ENCODE measurements at places on chromosomes 6 and 20. TPM values are rescaled to one million over a fixed set of nuclear protein-coding genes. Genes with fewer than 3 reads are reported as not detected.

Gene MOG
- not detected for total RNA-seq

Gene DEFB132
- not detected for total RNA-seq

DNA sequence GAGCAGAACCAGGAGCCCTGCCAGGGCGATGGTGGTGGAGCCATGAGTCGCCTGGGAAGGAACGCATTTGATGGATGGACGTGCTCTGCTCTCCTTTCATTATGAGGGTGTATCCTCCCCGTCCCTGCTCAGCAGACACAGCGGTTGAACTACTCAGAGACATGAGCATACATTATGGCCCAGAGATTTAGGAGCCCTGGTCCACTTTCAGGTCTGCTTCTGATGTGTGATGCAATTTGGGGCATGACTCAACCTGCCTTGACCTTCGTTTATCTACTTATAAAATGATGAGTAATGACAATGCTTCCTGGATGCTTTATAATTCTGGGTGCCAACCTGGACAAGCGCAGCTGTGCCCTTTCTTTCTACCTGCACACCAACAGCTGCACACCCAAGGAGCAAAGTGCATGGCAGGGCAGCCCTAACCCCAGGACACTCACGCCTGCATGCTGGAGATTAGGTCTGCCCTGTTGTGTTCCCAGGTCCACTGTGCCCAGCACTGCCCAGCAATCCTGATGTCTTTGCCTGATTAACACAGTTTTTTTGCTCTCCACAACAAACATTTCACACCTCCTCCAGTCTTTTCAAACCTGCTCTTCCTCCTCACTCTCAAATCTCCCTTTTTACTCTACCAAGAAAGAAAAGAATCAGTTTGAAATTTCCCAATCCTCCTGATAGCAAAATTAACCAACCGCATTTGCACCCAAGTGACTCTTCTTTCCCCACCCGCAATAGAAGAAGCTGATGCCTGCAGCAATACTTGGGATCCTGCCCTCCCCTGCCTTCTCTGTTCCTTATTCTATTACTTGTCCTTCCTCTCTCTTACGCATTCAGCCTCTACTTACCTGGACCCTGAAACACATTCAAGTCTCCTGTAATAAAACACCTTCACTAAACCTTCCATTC, 81.2 kb downstream of the EZR start:
- H3K27ac ChIP-seq, result no peak overlapping the region
- no peaks in the 10 kb centered on the region for H3K27me3 ChIP-seq
- DNase-seq, result no peak
- no peaks in the 10 kb centered on the region for H3K36me3 ChIP-seq

Gene LAMP5
- total RNA-seq, result 3.2 TPM

Gene CABLES2
- total RNA-seq, result 13.8 TPM

GRCh38 chr6:151497905-151498304, 4.1 kb downstream of the CCDC170 start:
- no peaks in the 10 kb centered on the region for H3K36me3 ChIP-seq
- no peak for DNase-seq
- H3K4me1 ChIP-seq, result no peaks in the 10 kb centered on the region
- H3K4me3 ChIP-seq, result no peak overlapping the region

Gene KIAA1755
- total RNA-seq, result 0.22 TPM

Gene PTCRA
- total RNA-seq, result not detected

Gene CCR6
- total RNA-seq, result not detected

DNA sequence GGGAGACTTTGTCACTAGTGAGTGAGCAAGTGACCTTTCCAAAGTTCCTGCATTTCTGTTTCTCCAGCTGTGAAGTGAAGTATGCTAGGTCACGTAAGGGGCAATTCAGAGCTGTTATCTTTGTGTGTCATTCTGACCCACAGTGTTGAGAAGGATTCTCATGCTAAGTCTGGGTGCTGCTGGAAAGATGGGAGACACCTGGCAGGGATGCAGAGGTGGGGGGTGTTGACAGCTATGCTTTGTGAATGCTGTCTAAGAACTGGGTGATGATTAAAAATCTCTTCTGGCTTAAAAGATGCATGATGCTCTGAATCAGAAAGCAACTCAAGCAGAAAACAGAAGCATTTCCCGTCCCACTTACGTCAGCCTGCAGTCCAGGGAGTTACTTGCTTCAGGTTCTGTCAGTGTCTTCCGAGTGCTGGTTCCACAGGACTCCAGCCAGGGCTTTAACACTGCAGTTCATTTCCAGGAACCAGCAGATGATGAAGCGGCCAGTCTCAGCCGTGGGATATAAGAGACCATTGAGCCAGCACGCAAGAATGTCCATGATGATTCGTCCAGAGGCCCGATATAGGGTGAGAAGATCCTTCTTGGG, 30.9 kb upstream of the ASXL1 start:
- no peak for DNase-seq
- no peaks in the 10 kb centered on the region for H3K36me3 ChIP-seq
- H3K4me1 ChIP-seq, result no peaks in the 10 kb centered on the region
- no peak overlapping the region for H3K4me3 ChIP-seq
- no peak overlapping the region for H3K27ac ChIP-seq

Gene BEND3
- total RNA-seq, result 11.2 TPM

GRCh38 chr6:149273318-149273717, 44.2 kb upstream of the TAB2 start:
- no peak for DNase-seq
- H3K4me1 ChIP-seq, result peaks cover 12% of the 10 kb centered on the region
- H3K27ac ChIP-seq, result no peak overlapping the region
- H3K4me3 ChIP-seq, result no peak overlapping the region
- H3K27me3 ChIP-seq, result no peaks in the 10 kb centered on the region
- no peaks in the 10 kb centered on the region for H3K36me3 ChIP-seq

DNA sequence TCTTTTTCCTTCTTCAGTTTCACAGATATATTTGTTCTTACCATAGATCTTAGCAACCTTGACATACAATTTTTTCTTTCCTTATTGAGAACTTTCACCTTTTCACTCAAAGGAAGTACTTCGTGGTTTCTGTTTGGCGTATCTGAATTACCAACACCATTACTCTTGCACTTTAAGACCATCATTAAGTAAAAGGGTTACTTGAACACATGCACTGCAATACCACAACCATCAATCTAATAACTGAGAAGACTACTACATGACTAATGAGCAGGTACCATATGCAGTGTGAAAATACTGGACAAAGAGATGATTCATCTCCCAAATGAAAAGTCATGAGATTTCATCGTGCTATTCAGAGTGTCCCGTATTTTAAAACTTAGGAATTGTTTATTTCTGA, 21.7 kb upstream of the SENP6 start:
- no peak for DNase-seq
- no peak overlapping the region for H3K4me3 ChIP-seq
- no peaks in the 10 kb centered on the region for H3K36me3 ChIP-seq
- H3K27me3 ChIP-seq, result no peaks in the 10 kb centered on the region

Gene LTB
- 0.15 TPM for total RNA-seq

GRCh38 chr6:135638108-135638507, 140.6 kb upstream of the AHI1 start:
- H3K27ac ChIP-seq, result no peak overlapping the region
- no peak for DNase-seq
- no peaks in the 10 kb centered on the region for H3K4me1 ChIP-seq
- H3K36me3 ChIP-seq, result no peaks in the 10 kb centered on the region
- H3K27me3 ChIP-seq, result no peaks in the 10 kb centered on the region
- H3K4me3 ChIP-seq, result no peak overlapping the region

DNA sequence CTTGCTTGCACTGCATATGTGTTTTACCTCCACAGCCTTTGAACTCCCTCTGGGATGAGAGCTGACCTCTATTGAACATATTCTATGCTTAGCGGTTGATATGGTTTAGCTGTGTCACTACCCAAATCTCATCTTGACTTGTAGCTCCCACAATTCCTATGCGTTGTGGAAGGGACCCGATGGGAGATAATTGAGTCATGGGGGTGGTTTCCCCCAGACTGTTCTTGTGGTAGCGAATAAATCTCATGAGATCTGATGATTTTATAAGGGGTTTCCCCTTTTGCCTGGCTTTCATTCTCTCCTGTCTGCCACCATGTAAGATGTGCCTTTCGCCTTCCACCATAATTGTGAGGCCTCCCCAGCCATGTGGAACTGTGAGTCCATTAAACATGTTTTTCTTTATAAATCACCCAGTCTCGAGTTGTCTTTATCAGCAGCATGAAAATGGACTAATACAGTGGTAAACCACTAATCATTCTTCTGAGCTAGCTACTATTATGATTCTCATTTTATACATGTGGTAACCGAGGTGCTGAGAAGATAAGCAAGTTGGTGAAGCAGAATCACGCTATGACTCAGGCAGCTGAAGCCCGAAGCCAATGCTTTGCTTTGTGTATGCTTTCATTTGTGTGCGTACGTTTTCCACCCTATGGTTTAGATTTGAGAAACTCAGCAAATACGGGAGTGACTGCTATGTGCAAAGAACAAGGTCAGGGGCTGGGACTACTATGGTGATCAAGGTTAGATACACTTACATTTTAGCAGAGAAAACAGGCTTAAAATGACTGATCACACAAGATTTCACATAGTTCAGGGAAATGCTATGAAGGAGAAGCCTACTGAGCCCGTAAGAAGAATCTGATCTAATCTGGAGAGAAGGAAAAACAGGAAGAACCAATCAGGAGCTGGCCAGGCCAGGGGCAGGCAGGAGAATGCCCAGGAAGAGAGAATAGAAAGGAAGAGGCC, 363.5 kb downstream of the ESR1 start:
- no peaks in the 10 kb centered on the region for H3K4me1 ChIP-seq
- H3K4me3 ChIP-seq, result no peak overlapping the region
- no peaks in the 10 kb centered on the region for H3K27me3 ChIP-seq
- no peak for DNase-seq

DNA sequence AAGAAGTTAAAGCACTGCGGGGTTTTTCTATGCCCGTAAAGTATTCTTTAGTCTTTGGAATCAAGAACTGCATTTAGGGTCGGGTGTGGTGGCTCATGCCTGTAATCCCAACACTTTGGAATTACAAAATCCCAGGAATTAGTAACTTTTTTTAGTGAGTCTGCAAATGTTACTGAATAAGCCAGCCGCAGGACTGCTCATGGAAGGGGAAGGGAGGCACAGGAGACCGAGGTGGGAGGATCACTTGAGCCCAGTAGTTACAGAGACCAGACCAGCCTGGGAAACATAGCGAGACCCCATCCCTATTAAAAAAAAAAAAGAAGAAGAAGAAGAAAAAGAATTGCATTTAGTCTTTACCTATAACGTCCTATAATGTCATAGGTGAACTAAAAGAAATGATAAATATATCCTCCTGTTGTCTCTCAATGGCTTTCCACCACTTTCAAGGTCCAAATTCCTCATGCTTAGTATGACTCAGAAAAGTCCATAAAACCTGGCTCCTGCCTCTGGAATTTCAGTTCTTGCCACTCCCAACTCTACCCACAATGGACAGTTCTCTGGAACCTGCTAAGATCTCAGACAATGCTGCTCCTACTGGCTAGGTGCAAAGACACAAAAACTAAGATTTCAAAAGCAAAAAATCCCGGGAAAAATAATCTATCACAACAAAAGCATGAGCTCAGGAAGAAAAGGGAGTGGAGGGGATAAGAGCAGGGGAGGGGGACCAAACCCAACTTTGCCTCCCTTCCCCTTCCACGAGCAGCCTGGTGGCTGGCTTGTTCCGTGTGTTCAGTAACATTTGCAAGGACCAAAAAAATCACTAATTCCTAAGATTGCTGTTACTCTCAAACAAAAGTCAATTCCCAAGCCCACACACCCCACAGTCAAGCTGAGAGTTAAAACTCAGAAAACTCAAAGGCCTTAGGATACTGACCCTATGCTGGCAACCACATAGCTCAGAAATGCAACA, 39.0 kb downstream of the B4GALT5 start:
- no peak overlapping the region for H3K4me3 ChIP-seq
- DNase-seq, result no peak
- no peaks in the 10 kb centered on the region for H3K27me3 ChIP-seq
- H3K36me3 ChIP-seq, result no peaks in the 10 kb centered on the region

Gene SPDEF
- 0.50 TPM for total RNA-seq

Gene RWDD1
- total RNA-seq, result 28.0 TPM

DNA sequence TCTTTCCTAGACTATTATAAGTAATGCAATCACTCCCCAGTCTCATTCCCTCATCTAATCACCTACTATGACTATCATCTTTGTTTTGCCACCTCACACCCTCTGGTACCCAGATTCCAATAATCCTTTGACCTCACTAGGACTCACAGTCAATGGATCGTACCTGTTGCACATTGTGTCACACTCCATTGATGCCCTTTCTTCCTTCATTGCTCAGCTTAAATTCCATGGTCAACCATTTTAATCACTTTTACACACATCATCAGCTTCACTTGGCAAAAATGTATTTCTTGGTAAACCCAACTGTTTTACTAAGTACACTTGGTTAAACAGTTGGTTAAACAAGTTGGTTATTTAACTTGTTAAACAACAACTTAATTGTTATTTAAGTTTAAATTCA, 44.0 kb downstream of the CEP162 start:
- H3K27me3 ChIP-seq, result no peaks in the 10 kb centered on the region
- no peaks in the 10 kb centered on the region for H3K4me1 ChIP-seq
- no peak for DNase-seq

Gene SDC4
- total RNA-seq, result 19.3 TPM

Gene OOEP
- not detected for total RNA-seq

Gene HEBP2
- 11.9 TPM for total RNA-seq

Gene DZANK1
- 5.3 TPM for total RNA-seq

DNA sequence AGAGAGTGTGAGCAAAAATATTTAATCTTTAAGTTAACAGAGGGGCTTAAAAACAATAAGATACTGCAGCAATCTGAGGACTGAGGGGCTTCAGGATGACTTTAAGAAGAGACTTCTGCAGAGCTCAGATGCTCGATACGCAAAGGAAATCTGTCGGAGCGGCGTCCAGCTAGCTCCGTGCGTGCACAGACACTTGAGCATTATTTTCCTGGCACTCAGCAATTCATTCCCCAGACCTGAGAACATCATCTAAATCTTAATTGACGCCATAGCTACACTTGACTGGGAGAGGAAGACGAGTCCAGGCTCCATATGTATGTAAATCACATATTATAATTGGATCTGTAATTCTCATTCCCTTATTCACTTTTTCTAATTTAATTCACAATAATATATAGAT, 228.2 kb downstream of the SOD2 start:
- DNase-seq, result no peak
- H3K27ac ChIP-seq, result no peak overlapping the region
- H3K4me1 ChIP-seq, result no peaks in the 10 kb centered on the region
- no peaks in the 10 kb centered on the region for H3K27me3 ChIP-seq
- no peaks in the 10 kb centered on the region for H3K36me3 ChIP-seq

Data from neural progenitor cell (in vitro differentiated cells).